ENCODE measurements at places on chromosomes 13 and 19.

DNA sequence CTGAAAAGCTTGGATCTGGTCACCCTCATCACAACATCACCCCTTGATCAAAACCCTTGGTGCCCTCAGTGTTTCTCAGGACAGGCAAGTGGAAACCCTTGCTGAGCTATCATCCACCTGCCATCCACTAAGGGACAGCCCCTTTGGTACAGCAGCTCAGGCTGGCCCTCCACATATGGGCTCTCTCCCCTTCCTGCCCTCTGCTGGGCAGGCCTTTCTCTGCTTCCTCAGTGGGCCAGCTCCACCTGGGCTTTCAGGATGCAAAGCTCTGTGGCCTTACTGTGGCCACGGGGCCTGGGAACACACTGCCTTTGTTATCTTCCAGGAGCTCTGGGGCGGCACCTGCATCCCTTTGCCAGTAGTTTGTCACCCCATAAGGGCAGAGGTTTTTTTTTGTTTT is 4.9 kb downstream of the SUGP1 start:
- DNase-seq, result no peak

- no peak for DNase-seq
These were observed 32.2 kb downstream of the F2RL3 start for GRCh38 chr19:16920816-16921529.

- DNase-seq, result no peak
These were observed 66.1 kb upstream of the DIAPH3 start for GRCh38 chr13:60229708-60230272.

DNA sequence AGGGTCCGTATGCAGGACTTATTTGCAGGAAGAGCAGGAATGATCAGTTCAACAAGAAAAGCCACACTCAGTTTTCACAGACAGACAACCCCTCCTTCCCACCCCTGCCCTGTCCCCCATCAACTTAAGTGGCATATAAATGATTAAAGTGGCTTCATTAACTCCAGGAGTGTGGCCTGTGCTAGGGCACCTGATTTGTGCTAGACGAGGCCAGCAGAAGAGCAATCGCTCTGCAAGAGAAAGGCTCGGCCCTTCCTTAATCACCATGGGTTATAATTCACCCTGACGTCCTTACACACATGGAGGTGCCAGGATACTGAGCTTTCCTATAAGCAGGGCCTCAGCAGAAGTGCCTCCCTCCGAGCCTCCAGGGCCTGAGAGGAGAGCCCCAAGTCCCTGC is 14.6 kb downstream of the C19orf12 start:
- no peak for DNase-seq

- no peak for DNase-seq
These were observed 1.4 kb upstream of the MAG start for GRCh38 chr19:35290381-35291127.

GRCh38 chr13:43551897-43552456 is 234.8 kb downstream of the ENOX1 start:
- no peak for DNase-seq

DNA sequence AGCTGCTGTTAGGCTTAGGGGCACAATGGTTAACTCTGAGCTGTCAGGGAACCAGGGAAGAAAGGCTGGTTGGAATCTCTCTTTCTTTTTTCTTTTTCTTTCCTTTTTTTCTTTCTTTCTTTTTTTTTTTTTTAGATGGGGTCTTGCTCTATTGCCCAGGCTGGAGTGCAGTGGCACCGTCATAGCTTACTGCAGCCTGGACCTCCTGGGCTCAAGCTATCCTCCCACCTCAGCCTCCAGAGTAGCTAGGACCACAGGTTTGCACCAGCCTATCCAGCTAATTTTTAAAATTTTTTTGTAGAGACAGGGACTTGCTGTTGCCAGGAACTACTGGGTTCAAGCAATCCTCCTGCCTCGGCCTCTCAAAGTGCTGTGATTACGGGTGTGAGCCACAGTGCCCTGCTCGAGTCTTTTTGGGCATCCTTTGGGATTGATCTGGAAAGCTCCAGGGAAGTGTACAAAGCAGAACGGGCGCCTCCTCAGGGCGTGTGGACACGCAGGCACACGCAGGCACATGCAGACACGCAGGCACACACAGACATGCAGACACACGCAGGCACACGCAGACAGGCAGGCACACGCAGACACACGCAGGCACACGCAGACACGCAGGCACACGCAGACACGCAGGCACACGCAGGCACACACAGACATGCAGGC is 99.2 kb downstream of the GADD45B start:
- no peak for DNase-seq

DNA sequence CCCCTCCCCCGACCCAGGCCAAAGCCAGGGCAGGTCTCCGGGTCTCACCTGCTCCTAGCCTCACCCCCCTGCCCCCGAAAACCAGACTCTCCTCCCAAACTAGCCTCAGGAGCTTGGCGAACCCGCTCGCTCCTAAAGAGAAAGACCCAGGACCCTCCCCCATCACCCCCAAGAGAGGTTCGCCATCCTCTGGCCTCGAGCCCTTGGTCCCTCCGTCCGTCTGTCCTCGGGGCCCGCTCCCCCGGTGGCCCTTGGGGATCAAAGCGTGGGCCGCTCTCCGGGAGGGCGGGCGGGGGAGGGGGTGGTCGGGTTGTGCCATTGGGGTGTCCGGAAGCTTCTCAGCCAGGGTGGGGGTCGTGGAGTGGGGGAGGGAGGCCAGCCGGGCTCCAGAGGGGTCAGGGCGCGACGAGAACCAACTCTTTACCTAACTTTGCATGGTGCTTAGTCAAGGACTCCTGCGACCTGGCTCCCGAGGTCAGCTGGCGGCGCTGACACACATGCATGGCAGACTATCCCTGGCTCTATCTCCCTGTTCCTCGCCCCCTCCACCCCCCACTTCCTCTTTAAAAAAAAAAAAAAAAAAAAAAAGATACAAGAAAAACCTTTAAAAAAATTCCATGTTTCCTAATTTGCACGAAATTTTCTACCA is 15.6 kb downstream of the SMIM24 start:
- DNase-seq, result no peak

DNA sequence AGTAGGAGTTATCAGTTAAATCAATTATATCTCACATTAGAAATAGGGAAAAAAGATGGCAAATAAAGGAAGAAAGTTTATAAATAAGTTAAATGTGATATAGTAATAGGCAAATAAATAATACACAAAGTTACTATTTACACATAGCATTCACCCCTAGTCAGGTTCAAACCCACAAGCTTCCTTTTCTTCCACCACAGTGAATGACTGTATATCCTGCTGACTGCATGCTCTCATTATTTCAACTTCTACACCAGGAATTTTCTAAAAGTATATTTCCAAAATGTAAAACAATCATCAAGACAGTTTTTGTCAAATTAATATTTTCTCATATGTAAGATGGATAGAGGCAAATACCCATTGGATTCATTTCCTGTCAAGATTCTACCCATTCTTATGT is 548.6 kb upstream of the SLITRK5 start:
- DNase-seq, result peak; percentile 34

DNA sequence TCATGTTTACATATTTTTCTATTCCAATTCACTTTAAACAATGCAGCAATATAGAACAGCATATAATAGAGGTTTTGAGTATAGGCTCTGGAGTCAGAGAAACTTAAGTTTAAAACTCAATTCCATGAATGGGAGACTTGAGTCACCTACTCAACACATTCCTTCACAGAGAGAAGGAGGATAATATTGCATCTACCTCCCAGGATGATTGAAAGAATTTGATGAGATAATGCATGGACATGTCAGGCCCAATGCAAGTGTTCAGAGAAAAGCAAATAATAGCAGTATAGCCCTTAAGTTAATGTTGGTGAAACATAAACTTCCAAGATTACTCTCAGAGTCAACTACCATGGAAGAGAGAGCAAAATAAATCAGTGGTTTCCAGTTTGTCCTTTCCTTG is 170.2 kb downstream of the DCLK1 start:
- DNase-seq, result no peak

DNA sequence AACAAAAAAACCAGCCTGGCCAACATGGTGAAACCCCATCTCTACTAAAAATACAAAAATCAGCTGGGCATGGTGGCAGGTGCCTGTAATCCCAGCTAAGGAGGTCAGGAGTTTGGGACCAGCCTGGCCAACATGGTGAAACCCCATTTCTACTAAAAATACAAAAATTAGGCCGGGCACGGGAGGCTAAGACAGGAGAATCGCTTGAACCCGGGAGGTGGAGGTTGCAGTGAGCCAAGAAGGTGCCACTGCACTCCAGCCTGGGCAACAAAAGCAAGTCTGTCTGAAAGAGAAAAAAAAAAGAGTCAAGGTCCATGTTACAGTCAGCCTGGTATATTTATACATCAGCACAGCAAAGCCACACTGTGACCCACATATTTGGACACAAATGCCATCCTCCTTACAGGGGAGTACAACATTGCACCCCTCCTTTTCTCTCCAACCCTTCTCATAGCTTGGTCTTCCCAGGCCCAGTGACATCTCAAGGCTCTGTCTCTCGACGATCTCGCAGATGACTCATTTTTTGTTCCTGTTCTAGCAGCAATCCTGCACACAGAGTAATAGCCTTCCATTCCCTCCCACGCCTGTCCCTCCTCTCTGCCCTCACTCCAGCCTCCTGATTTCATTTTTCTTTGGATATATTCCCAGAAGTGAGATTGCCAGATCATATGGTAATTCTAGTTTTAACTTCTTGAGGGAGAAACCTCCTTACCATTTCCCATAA is 21.0 kb upstream of the DPP9 start:
- DNase-seq, result no peak
